Iris pigment epithelial cell (primary cell): ENCODE measurements at places on chromosomes 7 and 10.

- no peak for DNase-seq
These were observed 743 bp upstream of the ZCCHC24 start for GRCh38 chr10:79445977-79446757.

DNA sequence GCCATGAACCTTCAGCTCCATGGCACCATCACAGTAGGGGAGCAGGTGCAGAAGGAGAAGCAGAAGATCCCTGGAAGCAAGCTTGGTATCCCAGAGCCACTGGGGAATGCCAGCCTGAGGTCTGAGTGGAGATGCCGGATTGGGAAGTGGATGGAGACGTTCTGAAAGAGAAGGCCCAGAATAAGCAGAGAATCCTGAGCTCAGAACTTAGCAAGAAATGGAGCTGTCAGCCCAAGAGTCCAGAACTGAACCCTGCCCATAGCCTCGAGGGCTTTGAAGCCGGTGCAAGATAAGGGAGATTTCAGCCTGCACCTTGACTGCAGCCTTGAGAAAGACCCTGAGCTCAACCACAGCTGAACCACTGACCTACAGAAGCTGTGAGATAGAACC lies 13.9 kb upstream of the GDF10 start:
- no peak for DNase-seq

DNA sequence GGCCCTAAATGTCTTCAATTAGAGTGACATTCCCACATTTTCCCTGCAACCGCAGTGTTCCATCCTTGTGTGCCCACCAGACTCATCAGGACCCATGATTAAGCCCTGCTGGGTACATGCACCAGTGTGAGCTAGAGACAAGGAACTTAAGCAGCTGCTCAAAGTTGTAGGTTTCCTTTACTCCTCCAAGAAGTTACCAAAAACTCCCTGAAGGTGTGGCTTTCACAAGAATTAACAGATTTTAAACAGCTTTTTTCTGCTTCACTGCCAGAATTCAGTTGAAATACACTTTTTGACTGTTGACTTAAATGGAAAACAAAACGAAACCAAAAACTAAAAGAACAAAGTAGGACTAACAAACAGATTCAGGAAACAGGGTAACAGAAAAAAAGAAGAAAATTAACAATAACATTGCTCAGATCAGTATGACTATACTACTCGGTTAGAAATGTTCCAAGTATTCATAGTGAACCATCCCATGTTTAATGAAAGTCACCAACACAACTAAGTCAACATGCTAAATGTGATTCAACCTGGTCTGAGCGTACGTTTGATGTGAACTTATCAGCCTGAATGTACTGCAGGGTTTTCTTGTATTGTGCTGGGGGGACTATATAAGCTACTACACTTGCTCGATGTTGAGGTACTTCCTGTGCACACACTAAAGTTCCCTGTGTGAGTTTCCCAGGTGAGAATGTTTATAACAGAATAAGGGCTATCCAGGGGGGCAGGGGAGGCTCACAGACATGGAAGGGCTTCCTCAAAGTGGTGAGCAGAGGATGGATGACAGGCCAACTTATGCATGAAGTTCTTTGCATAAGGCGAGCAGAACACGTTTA lies 22.2 kb downstream of the SLC37A3 start:
- no peak for DNase-seq

DNA sequence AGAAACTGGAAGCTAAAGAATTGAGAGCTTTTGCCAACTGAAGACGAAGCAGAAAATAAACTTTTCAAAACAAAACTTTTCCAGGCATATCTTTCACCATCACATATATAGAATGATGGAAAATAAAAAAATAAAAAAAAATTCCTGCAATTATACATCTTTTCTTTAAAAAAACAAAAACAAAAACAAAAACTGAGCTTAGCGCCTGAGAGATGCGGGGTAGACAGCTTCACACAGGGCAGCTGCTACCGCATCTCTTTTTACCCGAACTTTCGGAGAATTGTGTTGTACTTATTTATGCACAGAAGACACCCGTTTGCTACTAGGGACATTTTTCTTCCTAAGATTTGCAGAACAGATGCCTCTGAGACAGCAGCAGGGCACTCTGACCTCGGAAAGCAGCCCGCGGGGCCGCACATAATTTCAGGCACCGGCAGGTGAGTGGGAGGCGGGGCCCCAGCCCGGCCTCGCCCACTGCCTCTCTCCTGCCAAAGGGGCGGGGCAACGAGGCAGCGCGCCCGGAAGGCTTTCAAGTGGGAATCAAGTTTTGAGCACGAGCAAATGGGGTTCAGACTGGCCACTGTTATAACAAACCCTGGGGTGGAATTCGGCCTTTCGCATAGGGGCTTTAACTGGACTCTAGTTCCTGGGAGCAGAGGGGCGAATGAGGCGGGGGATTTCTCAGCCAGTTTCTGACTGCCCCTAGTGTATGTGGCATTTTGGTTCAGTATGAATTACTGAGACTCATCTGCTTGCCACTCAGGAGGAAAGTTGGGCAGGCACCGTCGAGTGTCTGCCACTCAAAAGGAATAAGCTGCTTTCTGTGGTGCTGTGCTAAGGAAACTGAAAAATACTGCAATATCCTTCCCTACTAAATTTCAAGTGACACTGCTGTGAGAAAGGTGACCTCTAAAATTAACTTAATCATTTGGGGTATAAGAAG lies 18.5 kb upstream of the FAM133B start:
- DNase-seq: no peak

GRCh38 chr10:103244666-103245271 lies 918 bp upstream of the RPEL1 start:
- DNase-seq: peak; percentile 77
